Hippocampal formation (tissue), 2 donors: ENCODE measurements at places on chromosomes 1 and 21.

DNA sequence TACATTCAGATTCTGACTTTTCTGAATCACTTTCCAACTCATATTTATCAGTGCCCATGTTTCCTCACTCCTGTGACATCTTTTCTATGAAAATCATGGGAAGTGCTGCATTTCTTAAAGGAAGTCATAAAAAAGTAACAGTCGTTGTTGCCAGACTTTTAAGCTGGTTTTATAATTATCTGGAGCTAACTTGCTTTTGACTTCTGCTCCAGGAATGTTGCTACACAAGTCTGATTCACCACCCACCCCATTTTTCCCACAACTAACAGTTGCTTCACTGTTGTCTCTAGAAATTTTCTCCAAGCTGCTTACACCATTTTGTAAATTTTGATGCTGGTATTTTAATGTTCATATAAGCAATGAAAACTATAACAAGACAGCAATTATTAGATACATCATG is 12.2 kb downstream of the FCRLB start:
- no peak for DNase-seq

GRCh38 chr1:89605692-89606091 is 27.2 kb upstream of the LRRC8C start:
- no peak for DNase-seq

- no peak for DNase-seq
Measured at GRCh38 chr1:81382561-81382960, 418.2 kb upstream of the ADGRL2 start.

DNA sequence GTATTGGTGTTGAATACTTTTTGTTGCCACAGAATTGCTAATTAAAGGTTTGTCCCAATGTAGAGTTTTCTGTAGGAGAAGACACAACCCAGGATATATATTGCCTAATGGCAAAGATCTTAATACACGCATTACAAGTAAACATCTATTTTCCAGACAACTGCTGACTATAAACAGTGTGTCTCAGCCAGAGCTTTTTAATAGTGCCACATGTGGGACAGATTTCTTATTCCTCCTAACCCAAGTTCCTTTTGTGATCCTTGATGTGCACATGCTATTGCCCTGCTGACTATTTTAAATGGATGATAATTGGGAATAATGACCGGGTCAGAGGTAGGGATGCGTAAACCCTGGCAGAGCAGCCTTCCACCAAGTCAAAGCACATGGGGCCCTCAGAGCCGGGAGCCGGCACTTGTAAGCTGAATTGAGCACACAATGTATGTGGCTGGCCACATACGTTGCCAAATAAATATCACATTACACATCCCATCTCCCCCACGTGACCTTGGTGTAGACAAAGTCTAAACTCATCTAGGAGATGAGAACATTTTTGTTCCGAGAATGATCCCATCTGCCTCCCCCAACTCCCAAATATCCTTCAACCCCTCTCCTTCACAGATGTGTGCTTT is 209.8 kb upstream of the NFIA start:
- no peak for DNase-seq

GRCh38 chr1:231733063-231733462 is 106.5 kb downstream of the DISC1 start:
- DNase-seq = no peak

DNA sequence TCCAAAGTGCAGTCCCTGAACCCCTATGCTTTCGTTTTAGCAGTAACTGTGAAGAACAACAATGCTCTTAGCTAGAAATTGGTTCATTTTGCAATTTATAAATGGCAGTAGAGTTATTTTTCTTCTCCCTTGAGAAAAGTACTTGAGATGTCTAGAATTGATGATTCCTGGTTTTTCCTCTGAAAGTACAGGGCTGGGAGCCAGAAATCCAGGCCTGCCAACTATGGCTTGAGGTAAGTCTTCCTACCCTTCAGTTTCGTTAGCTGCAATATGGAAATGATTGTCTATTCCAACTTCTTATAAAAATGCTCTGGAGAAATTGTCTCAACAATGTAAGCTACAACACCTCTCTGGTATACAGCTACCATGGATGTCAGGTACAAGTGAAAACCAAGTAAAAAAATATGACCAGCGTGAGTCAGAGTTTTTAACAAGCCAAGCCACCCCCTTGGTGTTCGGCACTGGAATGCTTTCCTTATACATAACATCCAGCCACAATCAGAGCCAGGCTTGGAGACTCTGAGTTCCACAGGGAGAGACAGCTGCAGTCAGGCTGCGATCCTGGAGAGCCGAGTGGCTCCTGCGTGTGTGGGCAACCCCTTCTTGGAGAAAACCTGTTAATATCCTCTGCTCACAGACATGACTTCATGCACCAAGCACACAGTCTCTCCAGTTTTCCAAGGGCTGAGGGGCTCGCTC is 22.0 kb downstream of the TSPAN2 start:
- DNase-seq = no peak

GRCh38 chr1:25826571-25826970 is 6.8 kb downstream of the MTFR1L start:
- no peak for DNase-seq

DNA sequence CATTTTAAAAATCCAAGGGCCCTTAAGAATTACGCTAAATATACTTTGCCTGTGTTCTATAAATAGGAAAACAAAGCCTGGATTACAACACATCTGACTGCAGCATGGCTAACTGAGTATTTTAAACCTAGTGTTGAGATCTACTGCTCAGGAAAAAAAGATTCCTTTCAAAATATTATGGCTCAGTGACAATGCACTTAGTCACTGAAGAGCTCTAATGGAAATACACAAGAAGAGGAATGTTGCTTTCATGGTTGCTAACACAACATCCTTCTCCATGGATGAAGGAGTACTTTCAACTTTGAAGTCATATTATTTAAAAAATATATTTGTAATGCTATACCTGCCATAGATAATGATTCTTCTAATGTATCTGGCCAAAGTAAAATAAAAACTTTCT is 248.3 kb upstream of the NEGR1 start:
- no peak for DNase-seq

GRCh38 chr1:180515857-180516388 is 13.5 kb upstream of the ACBD6 start:
- peak; percentile 87 for DNase-seq

DNA sequence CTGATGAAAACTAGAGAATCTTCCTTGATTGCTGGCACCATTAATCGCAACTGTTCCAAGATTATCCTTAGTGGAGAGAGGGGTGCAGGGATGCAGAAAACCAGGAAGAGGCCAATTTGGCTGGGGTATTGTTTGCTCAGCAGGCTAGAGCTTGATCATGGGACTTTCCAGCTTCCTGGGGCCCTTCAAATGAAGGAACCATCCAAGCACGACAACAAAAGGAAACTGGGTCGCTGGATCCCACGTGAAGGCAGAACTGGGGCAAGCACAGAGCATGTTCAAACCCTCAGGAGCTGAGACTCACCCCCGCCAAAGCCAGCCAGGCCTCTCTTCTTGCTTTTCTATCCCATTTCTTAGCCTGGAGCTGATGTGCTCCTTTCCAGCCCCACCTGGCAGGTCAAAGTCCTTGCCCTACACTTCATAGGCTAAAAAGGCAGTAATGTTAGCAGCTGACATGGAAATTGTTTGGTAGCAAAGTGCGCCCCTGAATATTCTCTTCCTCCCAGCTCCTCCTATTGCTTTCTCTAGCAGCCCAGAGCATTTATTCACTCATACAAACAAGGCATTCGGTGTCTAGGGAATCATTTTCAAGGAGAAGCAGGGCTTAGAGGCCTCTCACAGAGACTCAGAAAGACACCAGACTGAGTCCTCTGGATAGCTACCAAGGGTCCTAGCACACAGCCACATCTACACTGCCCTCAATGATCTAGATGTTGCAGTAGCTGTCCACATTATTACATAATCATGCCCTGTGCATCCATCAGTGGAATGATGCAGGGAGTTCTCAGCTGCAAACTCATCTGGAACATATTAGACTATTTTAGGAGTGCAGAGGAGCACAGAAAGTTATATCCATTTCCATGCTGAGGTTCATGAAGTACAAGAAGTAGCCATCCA is 11.5 kb downstream of the KCNA2 start:
- peak; percentile 45 for DNase-seq

DNA sequence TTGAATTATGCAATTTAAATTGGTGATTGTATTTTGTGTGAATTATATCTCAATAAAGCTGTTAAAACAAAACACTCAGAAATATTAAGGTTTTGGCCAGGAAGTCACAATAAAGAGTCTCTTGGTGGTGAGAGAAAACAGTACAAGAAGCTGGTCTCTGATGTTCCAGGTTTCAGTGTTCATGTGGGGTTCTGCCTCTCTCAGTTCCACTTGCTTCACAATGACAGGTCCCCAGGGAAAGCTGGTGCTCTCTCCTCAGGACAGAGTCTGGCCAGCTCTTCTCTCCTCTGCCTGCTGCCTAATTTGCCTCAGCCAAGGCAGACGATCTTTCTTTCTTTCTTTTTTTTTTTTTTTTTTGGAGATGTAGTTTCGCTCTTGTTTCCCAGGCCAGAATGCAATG is 342.9 kb upstream of the PLXNA2 start:
- no peak for DNase-seq

DNA sequence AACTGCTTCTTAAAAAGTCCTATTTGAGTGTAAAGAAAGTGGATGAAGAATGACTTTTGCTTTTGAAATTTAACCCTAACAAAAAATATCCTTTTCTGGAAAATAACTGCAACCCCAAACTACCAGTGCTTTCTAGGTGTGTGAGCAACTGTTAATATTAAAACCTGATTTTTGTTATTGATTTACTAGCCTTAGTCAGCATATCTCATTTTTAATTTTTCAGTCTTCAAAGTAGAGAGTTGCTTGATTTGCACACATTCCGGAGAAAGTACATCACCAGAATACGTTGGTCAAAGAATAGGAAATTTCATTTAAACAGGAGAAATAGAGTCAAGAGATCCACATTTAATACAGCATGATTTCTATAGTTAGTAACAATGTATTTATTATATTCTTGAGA is 141.8 kb upstream of the ADAMTS5 start:
- DNase-seq = no peak

- no peak for DNase-seq
Measured at GRCh38 chr1:58062635-58063034, 483.9 kb downstream of the OMA1 start.

- no peak for DNase-seq
Measured at GRCh38 chr1:30942326-30942963, 33.9 kb upstream of the SDC3 start.

GRCh38 chr1:107277022-107277421 is 136.2 kb downstream of the NTNG1 start:
- peak; percentile 12 for DNase-seq

DNA sequence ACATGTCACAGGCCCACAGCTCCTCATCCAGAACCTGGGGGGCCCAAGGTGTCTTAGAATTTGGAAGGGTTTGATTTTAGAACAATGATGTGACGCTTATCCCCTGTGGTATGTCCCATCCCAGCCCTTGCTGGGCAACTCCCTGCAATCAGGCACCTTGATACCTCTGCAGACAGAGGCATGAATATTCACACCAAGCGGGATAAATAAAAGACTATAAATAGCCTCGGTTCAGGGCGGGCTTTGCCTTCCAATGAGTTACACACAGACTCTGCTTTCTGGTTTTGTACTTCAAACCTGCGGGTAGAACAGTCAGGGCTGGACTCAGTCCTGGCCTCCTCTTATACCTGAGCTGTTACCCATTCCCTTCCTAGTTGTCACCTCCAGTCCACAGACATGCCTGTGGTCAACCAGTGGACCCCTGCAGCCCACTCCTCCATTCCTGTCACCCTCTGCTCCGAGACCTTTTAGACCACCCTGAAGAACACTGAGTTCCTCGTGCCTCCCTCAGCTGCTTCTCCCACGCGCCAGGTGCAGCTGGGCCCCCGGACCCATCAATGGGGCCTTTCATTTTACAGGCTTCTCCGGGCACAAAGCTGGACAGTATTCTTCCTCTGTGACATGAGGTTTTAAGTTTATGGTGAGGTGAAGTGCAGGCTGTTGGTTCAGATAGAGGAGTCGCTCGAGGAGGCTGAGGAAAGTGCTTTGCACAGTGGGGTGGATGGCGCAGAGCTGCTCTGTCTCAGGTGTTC is 120.1 kb upstream of the TNR start:
- DNase-seq = peak; percentile 46

DNA sequence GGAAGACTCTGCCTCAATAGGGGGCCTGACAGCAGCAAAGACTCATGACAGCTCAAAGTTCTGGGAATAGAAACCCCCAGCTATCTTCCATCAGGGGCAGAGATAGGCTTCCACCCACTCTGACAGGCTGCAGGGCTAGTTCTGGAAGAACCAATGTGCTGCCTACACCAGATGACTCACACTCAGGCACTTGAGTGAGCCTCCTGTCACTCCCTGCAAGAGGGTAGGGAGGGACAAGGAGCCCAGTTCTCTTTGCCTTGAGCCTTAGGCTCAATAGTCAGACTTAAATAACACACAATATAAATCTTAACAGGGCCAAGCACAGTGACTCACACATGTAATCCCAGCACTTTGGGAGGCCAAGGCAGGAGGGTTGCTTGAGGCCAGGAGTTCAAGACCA is 386.4 kb downstream of the HHAT start:
- no peak for DNase-seq

DNA sequence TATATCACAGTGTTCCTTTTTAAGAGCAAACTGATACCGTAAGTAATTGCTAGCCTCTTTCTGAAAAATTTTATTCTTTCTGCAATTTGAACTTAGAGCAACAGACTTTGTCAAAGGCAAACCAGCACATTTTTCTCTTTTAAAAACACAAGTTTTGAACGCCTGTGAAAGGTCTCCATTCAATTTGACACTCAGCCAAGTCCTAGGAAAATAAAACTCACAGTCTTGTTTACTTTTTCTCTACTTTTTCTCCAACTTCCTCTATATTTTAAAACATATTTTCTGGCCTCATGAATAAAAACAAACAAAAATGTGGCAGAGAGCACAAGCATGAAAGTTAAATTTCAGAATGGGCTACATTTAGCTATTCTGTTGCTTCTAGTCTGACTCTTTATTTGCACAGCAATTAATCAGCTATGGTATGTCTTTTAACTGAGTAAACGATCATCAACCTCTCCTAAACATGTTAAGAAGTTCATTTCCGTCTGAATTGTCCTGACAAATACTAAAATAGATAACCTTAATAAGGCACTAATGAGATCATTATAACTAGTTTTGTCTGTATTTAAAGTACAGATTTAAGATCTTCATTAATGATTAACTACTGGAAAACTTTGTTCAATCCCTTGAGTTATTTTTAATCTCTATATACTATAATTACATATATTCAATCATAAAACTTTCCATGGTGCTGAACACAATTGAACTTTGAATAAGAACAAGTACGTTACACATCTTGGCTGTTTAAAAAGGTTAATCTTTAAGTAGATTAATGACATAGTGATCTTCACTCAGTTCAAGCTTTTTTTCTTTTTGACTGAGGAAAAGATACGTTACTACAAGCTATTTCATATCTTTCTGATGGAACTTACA is 550.6 kb downstream of the PTBP2 start:
- no peak for DNase-seq

- peak; percentile 70 for DNase-seq
Measured at GRCh38 chr1:9196129-9197040, 38.2 kb upstream of the H6PD start.

GRCh38 chr1:218079347-218079746 is 205.7 kb upstream of the RRP15 start:
- no peak for DNase-seq

- DNase-seq = no peak
Measured at GRCh38 chr1:45035631-45036301, 23.7 kb downstream of the UROD start.
